ENCODE measurements at places on chromosomes 1 and 21.
A peak's percentile ranks its signal among the peaks of the same experiment; 100 is the strongest.

DNA sequence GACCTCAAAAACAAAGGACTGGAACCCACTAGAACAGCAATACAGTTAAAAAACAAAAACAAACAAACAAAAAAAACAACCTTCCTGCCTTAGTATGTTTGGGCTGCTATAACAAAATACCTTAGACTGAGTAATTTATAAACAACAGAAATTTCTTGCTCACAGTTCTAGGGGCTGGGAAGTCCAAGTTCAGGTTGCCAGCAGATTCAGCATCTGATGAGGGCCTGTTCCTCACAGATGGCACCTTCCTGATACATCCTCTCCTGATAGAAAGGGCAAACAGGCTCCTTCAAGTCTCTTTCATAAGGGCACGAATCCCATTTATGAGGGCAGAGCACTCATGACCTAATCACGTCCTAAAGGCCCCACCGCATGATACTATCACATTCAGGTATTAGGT is 55.9 kb downstream of the TIAM1 start:
- no peak for DNase-seq

DNA sequence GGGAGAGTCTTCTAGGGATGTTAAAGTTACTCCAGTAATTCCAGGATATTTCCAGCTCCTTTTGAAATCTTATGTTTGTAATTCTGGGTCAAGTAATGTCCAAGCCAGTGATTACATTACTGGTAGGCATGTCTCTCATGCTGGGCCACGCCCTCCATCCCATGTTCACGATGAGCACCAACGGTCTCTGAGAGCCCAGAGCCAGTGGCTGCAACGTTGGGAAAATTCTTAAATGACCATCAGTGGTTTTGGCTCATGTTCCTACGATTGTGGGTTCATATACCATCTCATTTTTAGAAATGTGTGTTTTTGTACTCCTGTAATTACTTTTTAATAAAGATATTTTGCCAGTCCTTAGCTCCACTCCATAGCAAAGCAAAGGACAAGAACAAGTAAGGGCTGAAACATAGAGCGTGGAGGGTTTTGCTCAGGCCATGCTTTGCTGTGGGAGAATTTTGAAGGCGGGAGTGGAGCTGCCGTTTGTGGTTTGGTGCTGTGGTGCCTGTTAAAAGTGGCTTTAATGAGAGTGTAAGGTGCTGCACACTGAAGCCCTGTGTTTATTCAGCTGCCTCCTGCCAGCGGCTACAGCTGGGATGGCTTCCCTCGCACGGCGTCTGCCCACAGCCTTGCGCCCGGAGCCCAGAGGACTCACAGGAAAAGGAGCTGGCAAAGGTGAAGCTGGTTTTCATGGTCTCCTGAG is 28.9 kb downstream of the VANGL1 start:
- peak; percentile 70 for DNase-seq

- no peak for DNase-seq
These were observed 811.8 kb upstream of the ADGRL2 start for GRCh38 chr1:80988926-80989325.

GRCh38 chr1:95004013-95004412 is 68.7 kb downstream of the ALG14 start:
- no peak for DNase-seq

- no peak for DNase-seq
These were observed 287.0 kb upstream of the ESRRG start for GRCh38 chr1:217010253-217010652.

GRCh38 chr21:39518055-39518846 is 66.5 kb downstream of the SH3BGR start:
- DNase-seq, result peak; percentile 75

DNA sequence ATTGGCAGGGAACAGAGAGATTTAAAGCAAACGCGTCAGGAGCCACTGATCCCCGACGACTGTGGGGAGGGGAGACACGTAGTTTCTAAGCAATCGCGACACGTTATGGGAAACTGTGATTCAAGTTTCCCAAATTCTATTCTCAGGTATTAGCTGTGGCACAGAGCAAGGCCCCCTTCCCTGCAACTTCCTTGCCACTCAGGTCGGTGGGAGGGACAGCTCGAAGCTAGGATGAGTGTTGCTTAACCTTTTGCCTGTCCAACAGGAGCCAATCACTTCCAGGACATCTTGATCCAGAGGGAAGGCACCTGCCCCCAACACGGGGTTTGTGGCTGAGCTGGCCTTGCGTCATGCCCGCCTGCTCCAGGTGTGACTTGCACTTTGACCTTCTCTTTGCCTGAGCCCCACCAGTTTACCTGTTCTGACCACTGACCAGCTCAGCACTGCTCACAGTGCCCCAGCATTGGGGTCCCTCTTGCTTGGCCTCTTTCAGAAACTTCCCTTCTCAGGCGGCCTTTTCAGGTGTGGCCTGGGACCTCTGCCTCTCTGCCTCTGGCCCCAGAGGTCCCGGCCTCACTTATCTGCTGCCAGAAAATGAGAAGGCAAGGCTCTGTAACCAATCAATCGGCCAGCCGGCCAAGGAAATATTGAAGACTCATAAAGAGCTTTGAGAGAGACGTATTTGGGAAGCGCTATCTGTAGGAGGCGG is 24.6 kb downstream of the TEX35 start:
- DNase-seq, result no peak

- no peak for DNase-seq
These were observed 131.0 kb downstream of the RRAGC start for GRCh38 chr1:38728585-38728908.

GRCh38 chr1:109263234-109263596 is 13.9 kb downstream of the CELSR2 start:
- no peak for DNase-seq

GRCh38 chr1:176696109-176696508 is 233.1 kb downstream of the PAPPA2 start:
- DNase-seq, result peak; percentile 4

- no peak for DNase-seq
These were observed 51.1 kb downstream of the SUSD4 start for GRCh38 chr1:223312705-223313414.

DNA sequence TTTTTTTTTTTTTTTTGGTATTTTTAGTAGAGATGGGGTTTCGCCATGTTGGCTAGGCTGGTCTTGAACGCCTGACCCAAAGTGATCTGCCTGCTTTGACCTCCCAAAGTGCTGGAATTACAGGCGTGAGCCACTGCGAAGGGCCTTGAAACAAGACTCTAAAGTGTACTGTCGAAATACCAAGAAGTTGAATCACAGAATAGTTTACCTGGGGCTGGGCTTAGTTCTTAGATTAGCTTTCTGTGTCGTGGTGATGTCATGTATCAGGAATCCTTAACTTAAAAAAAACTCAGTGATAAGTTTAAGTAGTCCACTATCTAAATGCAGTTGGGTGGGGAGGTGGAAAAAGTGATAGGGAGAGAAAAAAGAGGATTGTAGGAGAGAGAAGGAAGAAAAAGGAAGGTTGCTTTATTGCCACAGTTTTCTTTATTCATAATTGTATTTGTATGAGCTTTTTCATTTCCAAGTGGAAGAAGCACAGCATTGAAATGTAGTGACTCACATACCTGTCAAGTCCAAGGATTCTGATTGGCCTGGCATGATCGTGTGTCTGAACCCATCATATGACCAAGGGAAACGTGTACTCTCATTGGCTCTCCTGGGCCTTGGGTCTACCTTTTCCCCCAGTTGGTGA is 13.4 kb downstream of the ITSN1 start:
- DNase-seq, result no peak

Measured in NCI-H748 treated with DMSO at 0.1 percent for 48 hours (cell line).